ENCODE measurements at places on chromosomes 12 and 14.

GRCh38 chr12:94676031-94676641 lies 25.8 kb upstream of the TMCC3 start:
- DNase-seq = no peak

GRCh38 chr12:26276709-26277108 lies 81.3 kb downstream of the SSPN start:
- DNase-seq = no peak

DNA sequence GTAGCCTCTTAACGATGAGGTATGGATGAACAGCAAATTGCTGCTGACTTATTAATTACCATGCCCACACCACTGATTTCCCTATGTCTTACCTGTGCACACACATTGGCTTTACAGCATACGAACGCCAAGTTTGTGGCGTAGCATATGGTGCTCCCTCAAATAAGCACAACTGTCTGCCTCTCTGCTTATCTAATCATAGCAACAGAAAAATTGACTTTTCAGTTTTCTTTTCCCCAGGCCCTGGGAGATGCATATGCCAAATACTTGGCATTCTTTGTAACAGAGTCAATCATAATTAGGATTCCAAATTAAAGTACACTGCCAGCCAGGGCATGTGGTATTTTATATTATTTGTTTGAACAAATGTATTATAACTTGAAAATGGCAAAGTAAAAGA lies 625.5 kb downstream of the DIO2 start:
- peak; percentile 25 for DNase-seq

GRCh38 chr14:76867516-76868453 lies 41.6 kb downstream of the LRRC74A start:
- DNase-seq = no peak

DNA sequence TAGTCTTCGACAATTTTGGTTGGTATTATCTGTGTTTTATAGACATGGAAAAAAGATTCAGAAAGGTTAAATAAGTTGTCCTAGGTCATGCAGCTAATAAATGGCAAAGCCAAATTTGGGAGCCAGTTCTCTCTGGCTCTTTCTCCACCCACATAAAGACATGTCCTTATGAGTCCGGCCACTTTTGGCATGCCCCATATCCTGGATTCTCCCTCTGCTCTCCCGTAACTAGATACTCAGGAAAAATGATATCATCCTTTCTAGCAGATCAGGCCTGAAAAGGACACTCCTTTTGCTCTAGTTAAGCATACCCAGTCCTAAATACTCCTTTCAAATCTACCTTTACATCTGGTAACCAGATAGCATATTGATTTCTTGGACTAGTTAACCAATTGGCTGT lies 64.4 kb downstream of the TTLL5 start:
- no peak for DNase-seq

DNA sequence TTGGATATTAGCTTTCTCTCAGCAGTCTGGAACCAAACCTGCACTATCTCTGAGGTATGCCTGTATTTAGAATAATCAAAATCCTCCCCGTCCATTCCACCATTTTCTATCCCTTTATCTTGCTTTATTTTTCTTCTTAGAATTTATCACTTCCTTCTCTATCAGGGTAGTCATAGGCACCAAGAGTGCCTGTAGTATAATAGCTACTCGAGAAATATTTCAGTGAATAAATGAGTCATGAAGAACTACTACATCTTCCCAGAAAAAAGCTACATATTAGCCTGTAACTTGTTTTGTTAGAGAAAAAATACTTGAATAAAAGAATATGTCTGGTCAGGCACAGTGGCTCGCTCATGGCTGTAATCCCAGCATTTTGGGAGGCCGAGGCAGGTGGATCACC lies 4.3 kb downstream of the SLC2A14 start:
- DNase-seq = peak; percentile 28

DNA sequence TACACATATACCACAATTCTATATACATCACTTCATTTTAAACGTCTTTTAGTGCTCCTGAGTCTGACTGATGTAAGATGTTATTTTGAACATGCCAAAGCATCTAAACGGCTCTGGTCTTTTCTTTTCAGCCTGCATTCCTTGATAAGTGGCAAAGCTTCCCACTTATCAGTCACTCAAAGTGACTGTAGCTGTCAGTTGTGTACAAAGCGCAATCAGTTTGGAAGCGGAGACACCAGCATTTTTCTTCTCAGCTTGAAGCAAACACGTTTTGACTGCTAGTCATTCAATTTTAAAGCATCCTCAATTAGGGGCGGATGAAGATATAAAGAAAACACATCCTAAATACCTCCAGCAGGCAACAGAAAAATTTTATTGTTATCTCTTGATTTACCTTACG lies 226.8 kb downstream of the SOX5 start:
- DNase-seq = no peak

DNA sequence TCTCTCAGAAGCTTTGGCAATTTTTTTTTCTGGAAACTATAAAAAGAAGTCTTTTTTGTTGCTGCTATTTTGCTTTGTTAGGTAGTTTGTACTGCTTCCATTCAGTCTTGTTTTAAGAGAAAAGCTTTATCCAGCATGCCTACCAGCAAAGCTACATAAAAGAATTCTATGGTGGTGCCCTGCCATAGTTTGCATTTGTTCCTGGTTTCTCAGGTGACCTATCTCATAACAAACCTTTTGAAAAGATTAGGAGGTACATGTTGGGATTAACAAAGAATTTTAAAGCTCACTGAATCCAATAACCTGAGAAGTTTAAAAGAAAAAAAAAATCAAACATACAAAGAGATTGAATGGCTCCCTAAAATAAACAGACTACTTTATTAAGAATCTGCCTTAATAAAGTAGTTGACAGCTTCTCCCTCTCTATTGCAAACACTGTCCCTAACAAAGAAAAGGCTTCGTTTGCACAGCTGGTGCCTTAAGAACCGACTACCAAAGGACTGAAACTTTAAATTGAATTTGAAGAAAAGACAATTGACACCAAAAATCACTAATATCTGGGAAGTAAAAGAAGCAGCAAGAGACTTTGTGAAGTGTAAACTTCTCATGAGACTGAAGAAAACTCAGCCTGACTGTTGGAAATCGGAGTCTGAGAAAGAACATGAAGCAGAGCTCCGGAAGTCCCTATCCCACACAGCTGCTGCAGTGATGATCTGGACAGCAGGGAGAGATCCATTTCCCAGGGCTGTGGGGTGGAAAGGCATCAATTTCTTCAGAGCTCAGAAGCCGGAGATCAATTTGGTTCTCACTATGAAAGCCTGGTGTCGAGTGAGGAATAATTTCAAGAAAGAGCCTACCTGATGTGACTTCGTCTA lies 102.7 kb upstream of the PLEKHA5 start:
- no peak for DNase-seq

DNA sequence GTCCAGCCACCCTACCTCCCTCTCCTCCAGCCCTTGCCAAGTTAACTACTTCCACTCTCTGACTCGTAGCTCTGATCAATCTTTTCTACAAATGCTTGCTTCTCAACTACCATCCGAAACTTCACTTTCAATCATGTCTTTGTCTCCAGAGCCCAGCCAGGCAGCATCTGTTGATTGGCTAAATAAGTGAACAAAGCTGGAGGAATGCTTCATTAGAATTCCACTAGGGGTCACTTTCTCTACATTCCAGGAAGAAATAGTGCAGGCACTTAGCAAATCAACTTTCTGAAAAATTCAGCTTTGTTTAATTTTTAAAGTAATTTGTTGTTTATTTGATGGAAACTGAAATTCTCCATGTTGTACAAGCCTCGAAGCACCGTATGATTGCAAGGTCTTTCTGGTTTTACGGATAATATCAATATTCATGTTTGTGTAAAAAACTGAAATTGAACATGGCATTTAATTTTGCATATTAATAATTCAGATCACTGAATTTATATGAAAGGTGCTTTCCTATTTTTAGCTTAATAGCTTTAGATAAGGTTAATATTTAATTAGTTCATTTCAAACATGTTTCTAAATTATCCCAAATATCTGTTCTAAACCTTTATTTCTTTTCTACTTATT lies 32.4 kb upstream of the HELB start:
- peak; percentile 55 for DNase-seq

GRCh38 chr12:2014231-2014630 lies 10.0 kb upstream of the DCP1B start:
- DNase-seq = no peak

- peak; percentile 18 for DNase-seq
These were observed 947 bp upstream of the LRRC9 start for GRCh38 chr14:59918824-59919569.

DNA sequence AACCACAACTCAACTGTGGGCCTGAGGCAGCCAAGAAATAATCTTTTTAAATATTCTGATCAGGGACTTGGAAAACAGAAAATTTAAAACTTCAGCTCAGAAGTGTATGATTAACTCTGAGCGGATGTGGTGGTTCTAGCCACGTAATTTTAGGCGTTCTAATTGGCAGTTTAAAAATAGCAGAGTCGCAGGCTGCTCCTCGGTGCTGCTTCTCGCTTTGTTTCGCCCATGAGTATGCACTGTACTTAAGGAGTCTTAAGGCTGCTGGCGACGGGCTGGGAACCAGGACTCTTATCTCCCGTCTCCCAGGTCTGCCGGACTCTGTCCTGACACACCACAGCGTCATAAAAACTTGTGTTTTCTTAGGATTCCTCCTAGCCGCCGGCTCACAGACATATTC lies 113.4 kb upstream of the PELI2 start:
- DNase-seq = no peak

GRCh38 chr12:12645485-12645884 lies 33.8 kb downstream of the CREBL2 start:
- DNase-seq = peak; percentile 24

DNA sequence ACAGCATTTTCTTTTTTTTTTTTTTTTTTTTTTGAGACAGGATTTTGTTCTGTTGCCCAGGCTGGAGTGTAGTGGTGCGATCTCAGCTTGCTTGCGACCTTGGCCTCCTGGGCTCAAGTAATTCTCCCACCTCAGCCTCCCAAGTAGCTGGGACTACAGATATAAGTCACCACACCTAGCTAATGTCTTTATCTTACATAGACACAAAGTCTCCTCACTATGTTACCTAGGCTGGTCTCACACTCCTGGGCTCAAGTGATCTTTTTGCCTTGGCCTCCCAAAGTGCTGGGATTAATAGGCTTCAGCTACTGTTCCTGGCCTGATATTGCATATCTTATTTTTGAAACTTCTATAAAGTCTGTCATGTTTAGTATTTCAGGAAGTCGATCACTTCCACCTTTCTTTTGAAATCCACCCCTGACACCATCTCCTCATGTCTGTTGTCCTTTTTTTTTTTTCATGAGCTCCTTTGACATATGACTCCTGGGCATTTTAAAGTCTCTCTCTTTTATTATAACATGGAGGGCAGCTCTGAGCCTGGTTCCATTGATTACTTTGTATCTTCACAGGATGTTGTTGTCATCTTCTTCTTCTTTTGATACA lies 5.9 kb upstream of the A2ML1 start:
- no peak for DNase-seq

DNA sequence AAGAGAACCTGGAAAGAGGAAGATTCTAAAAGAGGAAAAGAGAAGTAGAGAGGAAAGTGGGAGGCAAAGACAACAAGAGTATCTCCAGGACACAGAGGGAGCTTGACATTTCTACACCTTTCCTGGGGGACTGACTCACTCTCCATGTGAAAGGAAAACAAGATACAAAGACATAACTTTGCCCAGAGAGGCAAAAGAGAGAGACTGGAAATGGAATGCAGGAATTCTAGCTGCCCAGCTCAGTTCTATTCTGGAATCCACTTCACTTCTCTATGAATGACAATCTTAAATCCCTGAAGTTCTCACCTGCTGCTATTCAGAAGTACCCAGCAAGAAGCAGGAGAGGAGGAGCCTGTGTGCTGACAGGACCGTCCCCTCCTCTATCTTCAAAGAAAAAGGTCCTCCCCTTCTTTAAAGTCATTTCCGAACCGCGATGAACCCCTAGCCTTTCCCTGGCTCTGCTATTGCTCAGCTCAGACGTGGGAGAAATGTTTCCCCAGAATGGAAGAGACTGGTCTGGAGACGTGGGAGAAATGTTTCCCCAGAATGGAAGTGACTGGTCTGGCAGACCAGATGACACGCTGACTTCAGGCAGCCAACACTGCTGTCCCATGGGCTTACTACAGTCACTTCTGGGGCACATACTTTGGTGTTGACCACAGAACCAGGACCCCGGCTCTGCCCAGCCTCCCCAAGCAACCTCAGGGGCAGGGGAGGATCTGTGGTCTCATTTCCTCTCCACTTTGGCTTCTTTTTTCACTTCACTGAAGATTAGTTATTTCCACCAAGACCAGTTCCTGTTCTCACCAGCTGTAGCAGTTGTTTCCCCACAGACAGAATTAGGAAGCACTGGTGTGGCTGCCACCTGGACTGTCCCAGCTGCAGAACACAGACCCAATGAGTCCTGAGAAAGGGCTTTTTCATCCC lies 8.3 kb downstream of the FMNL3 start:
- peak; percentile 61 for DNase-seq

- no peak for DNase-seq
These were observed 301.6 kb downstream of the PCNX1 start for GRCh38 chr14:71208702-71209357.

Measured in HFFc6 (cell line).